HepG2 (cell line): ENCODE measurements at places on chromosomes 2 and 18.

DNA sequence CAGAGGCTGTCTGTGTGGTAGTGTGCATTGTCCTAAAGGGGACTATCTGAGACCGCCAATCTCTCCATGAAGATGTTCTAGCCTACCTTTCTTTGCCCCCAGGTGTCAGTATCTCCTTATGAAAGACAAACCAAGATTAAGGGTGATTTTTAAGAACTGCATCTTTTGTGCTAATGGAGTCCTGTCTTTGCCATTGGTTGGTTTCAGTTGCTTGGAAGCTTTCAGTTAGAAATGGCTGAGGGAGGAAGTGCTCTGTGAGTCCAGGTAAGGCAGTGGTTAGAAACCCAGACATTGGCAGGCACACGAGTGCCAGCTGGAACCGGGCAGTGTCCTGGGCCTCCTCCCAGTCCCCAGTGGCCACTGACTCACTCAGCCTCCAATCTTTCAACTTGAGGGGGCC lies 111.3 kb downstream of the DOCK10 start:
- no peak for DNase-seq

- DNase-seq, result no peak
These were observed 181.6 kb downstream of the XIRP2 start for GRCh38 chr2:167069855-167070254.

GRCh38 chr18:7383002-7383980 lies 152.4 kb downstream of the LRRC30 start:
- DNase-seq, result no peak

DNA sequence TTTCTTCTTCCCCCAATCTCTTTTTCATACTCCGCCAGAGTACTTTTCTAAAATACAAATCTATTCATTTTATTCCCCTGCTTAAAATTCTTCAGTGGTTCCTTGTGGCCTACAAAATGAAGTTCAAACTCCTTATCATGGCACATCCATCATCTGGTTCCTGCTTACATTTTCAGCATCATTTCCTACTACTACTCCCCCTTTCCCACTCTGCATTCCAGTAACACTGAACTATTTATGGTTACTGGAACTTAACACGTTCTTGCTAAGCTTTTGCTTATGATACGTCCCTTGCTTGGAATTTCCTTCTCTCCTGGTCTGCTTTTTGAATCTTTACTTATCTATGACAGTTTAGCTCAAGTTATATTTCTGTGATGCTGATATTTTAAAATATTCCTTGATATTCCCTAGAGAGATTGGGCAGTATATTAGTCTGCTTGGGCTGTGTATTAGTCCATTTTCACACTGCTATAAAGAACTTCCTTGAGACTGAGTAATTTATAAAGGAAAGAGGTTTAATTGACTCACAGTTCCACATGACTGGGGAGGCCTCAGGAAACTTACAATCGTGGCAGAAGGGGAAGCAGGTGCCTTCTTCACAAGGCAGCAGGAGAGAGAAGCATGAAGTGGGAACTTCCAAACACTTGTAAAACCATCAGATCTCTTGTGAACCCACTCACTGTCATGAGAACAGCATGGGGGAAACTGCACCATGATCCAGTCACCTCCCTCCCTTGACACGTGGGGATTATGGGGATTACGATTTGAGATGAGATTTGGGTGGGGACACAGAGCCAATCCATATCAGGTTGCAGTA lies 53.2 kb downstream of the BMPR2 start:
- no peak for DNase-seq

DNA sequence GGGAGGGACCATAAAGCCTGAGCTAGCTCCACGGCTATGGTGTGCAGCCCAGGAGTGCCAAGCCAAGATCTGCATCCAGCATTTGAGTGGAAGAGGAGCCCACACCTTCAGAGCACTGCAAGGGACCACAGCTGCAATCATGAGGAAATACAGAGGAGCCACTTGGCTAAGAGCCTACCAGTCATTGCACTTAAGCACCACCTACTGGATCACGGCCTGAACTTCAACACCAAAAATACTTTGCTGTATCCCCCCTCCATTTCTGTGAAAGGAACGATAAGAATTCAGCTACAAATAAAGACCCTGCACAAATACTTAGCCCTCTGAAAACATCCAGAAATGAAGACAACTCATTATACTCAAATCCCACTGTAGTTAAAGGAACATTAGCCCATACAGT lies 545.3 kb downstream of the TSN start:
- DNase-seq, result no peak

DNA sequence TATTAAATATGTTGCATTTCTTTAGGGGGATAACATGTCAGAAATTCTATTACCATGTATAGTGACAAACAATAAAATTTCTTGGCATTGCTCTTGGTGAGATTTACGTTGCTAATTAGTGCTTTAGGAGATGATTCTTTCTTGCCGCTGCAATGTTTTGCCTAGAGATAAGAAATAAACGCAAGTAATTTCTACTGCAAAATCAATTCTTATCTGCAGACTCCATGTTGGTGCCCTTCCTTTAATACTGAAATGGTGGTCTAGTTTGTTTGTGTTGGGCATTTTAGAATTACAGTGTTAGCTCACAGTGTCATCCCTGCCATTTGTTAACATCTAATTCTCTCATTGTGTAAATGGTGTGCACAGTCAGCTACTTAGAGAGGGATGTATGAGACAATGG lies 34.6 kb downstream of the ASXL3 start:
- DNase-seq, result no peak

DNA sequence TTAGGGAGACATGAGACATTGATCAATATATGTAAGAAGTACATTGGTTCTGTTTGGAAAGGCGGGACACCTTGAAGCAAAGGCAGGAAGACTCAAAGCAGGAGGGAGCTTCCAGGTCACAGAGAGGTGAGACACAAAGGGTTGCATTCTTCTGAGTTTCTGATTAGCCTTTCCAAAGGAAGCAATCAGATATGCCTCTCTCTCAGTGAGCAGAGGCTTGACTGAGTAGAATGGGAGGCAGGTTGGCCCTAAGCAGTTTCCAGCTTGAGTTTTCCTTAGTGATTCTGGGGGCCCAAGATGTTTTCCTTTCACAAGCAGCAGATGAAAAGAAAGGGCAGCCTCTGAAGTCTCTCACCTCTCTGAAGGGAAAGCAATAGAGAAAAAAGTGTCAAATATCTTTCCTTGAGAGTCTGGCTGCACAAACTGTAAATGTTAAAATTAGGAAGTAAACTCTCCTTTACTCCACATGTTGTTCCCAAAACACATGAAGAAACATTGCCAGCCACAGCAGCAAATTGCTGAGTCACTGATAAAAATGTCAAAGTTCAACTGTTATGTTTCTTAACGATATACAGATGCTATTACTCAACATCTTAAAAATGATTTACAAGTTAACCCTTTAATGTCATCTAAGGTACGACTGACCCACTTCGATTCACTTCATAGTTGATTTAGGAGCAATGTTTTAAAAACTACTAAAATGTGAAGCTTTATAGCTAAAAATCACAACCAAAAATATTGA lies 40.3 kb downstream of the CYB5A start:
- peak; percentile 49 for DNase-seq

GRCh38 chr2:1742301-1742680 lies 2.0 kb downstream of the PXDN start:
- DNase-seq, result no peak

DNA sequence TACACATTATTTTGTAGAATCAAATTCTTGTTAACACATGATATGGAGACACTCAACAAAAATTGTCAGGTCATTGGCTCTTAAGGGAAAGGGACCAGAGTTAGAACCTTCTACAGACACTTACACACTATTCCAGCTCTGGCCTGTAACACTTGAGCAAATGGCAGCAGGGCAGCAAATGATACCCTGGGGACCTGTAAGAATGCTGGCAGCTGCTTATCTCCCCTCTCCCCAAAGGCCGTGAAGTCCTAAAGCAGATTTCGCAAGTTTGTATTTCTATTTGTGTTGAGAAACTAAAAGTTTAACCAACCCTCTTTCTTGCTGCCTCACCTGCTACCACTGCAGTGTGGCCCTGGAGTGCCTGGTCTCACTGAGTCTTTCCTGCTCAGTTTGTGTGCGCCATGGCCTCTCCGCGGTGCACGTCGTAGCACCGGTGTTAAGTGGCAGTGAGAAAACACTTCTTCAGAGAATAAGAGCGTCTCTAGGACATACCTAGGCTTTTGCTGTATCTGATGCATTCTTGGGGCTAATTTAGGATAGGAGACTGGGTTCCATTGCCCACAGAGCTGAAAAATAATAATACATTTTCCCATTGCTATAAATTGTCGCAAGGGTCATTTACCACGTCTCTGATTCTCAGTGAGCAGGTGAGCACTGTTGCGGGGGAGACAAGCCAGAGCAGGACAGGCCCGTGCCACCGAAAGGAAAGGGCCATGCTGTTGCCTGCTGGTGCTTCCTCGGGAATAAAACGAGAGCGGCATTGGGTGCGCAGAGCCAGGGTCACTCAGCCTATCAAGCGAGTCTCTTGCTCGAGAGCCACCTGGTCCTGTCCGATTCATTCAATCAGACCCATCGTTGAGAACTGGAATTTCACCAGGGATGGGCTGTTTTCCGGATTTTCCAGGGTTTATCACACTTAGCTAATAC lies 204.9 kb downstream of the PTGR3 start:
- DNase-seq, result no peak

GRCh38 chr2:211455216-211455841 lies 898.9 kb downstream of the CPS1 start:
- DNase-seq, result peak; percentile 49

GRCh38 chr2:59910166-59910565 lies 643.3 kb downstream of the BCL11A start:
- DNase-seq, result no peak

DNA sequence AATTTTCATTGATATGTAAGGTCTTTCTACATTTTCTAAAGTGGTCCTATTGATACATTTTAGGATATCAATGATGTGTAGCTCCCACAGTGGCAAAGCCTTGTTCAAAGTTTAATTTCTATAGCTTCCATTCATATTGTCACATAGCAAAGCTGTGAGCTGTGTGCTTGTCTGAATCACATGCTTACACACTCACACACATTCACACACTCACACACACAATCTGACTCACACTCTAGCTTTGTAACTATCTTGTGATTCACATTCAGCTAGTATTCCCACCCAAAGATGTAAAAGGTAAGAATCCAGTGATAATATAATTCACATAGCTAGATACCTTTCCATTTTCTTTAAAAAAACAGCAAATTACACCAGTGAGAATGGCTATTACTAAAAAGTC lies 58.7 kb downstream of the MAPRE2 start:
- no peak for DNase-seq

GRCh38 chr18:944440-944839 lies 39.8 kb downstream of the ADCYAP1 start:
- no peak for DNase-seq

DNA sequence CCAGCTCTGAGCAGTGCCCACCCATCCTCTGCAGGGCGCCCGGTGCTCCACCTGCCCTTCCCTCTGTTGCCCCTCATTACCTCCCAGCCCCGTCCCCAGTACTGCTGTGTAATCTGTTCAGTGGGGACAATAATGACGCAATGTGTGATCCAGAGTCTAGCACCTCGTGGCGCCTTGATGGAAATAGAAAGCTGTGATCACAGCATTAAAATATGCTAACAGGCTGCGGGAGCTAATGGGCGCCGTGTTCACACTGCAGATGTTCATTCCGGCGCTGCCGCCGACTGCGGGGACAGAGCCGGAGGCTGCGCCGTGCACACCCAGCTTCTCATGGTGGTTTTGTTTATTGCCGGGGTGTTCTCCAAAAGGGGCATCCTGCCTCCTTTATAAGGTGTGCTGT lies 235.2 kb downstream of the LDLRAD4 start:
- DNase-seq, result no peak

GRCh38 chr2:52639692-52640091 lies 1127.9 kb upstream of the CHAC2 start:
- DNase-seq, result no peak

- DNase-seq, result no peak
These were observed 24.1 kb downstream of the CD302 start for GRCh38 chr2:159773886-159774285.

GRCh38 chr2:45821558-45822271 lies 170.2 kb downstream of the PRKCE start:
- peak; percentile 66 for DNase-seq

DNA sequence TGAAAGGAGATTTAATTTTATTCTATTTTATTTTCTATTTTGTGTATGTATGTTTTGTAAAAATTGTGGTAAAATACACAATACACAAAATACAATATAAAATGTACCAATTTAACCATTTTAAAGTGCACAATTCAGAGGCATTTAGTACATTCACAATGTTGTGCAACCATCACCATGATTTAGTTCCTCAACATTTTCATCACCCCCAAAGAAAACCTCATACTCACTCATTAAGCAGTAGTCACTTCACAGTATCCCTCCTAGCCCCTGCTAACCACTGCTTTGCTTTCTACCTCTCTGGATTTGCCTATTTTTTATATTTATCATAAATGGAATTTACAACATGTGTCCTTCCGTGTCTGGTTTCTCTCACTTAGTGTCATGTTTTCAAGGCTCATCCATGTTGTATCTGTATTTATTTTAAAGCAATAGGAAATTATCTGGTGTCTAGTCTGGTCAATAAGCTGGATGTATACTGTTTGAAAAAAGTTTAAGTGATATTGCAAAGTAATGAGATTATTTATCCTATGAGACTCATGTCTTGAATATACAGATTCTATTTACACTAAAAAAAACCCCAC lies 77.9 kb upstream of the GLS start:
- DNase-seq, result no peak

GRCh38 chr18:2894131-2894840 lies 47.5 kb downstream of the EMILIN2 start:
- DNase-seq, result peak; percentile 62

GRCh38 chr2:233015019-233015645 lies 2.1 kb upstream of the NGEF start:
- DNase-seq, result no peak

- DNase-seq, result no peak
These were observed 514.4 kb downstream of the DCDC2C start for GRCh38 chr2:4217737-4218136.

- DNase-seq, result no peak
These were observed 105.3 kb downstream of the PARD3B start for GRCh38 chr2:204650611-204651010.

- peak; percentile 49 for DNase-seq
These were observed 4.8 kb upstream of the UGGT1 start for GRCh38 chr2:128086244-128086643.

- no peak for DNase-seq
These were observed 144.7 kb upstream of the SMAD2 start for GRCh38 chr18:48074929-48075706.

GRCh38 chr2:189249171-189249570 lies 69.6 kb upstream of the COL5A2 start:
- no peak for DNase-seq

DNA sequence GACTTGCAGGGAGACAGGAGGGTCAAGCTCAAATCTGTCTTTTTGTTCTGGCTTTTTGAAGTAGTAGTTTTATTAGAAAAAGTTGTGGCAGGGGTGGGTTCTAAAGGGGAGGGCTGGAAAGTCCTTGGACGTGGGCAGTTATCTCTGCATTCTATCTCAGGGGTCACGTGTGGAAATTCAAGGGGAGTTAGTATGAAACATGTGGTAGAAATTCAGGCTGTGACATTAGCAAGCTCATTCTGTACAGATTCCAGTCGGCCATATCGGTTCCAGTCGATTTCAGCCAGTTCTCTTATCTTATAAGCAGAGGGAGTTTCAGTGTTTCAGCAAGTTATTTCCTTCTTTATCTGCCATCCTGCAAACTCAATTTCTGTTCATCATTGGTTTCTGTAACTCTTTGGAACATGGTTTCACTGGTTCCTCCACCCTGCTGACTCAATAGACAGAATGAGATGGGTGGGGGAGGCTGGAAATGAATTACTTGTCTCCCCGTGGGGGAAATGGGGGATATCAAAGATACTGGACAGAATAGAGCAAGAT lies 53.0 kb downstream of the RAB27B start:
- no peak for DNase-seq

GRCh38 chr2:239803766-239804115 lies 221.4 kb downstream of the NDUFA10 start:
- no peak for DNase-seq
